ENCODE measurements at places on chromosomes 7 and 10.

DNA sequence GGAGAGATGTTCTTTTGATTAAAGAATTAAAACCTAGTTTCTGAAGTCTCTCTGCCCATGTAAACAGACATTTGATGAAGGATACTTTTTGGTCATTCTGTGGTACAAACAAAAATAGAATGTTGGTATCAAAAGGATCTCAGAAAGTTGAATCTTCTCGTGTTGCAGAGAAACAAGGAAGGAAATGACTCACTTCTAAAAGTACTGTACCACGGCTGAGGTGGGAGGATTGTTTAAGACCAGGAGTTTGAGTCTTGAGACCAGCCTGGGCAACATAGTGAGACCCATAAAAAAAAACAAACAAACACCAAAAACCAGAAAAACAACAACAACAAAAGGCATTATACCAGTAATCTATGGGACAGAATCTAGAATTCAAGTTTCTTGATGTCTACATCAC, 69.7 kb downstream of the PRSS58 start:
- DNase-seq: no peak

DNA sequence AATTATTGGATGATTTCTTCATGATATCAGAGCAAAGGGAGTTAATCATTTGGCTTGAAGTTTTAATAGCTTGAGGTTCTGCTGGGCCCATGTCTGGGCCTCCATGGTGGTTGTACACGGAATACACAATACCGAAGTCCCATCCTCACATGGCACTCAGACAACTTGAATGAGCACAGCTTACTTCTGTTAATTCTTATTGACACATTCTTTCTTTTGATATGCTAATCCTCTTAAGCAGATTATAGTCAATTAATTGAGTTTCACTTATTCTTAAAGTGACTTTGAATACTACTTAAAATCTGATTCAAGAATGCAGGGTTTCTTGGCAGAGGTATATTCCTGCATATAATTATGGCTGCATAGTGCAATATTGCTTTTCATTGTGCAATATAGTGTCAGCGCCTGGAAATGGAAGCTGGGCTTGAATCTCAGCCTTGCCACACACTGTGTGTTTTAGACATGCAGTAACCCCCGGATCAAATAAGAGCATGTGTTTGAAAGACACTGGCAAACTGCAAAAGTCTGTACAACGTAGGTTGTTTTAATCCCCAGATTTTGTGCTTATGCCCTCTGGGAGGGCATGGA, 543.5 kb upstream of the ADARB2 start:
- no peak for DNase-seq

- no peak for DNase-seq
Observed at GRCh38 chr10:88975377-88975720, 15.2 kb upstream of the FAS start.

DNA sequence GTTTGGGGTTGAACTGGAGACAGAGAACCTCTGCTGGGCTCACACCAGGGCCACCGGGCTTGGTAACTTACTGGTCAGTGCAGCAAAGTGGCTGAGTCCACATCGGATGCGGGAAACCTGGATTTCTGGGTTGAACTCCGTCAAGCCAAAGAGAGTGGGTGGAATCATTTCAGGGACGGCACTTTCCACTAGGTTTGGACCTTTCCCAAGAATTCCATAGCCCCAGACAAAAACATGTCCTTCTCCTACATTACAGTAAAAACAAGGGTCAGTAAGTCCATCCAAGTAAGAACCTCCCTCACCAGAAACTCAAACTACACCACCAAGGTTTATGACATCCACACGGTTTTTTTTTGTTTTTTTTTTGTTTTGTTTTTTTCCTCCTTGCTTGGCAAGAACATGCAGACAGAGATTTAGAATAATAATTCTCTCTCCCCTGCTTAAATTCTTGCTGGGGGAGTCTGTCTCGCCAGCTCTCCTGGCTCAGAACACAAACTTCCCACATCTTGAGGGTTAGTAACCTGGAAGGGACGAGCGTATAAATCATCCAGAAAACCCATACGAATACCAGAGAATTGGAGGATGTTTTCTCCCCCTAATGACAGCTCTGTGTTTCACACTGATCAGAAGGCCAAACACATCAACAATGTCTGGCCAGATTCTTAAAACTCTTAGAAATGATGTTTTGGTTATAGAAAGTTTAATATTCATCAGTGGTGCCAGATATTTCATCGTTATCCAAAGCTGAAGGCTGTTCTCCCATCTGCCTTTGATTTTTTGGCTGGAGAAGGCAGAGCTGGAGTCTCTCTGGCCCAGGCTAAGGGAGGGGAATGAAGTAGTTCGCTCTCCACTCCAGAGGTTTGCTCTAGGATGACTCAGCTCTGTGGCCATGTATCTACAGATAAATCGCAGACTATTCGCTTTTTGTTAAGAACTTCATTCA, 17.5 kb downstream of the RCC1L start:
- no peak for DNase-seq

DNA sequence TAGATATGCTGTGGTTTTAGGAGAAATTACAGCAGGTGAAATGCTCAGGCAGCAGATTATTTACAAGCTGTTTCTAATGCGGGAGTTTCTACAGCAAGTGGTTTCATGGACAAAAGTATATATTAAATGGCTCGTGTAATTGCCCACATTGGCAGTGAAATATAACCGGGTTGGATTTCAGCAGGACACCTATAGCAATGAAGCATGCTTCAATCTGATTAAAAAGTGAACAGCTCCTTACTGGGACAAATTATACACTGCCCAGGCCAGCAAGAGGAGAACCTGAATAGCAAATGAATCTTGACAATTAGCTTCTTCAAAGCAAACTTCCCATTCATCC, 35.2 kb upstream of the LYZL1 start:
- DNase-seq: no peak

All from DMS79 treated with DMSO at 0.1 percent for 48 hours (cell line).